ENCODE measurements at places on chromosomes 4 and X.

DNA sequence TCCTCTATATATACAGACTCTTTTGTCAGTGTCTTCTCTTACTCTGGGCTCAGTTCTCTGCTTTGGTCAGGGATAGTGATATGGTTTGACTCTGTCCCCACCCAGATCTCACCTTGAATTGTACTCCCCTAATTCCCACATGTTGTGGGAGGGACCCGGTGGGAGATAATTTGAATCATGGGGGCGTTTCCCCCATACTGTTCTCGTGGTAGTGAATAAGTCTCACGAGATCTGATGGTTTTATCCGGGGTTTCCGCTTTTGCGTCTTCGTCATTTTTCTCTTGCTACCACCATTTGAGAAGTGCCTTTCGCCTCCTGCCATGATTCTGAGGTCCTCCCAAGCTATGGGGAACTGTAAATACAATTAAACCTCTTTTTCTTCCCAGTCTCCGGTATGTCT, 144.4 kb downstream of the GLUD2 start:
- DNase-seq, result no peak

- DNase-seq, result no peak
These were observed 15.0 kb upstream of the CT47A1 start for GRCh38 chrX:121000589-121000988.

GRCh38 chrX:1327651-1328304, 8.8 kb upstream of the IL3RA start:
- DNase-seq, result no peak

DNA sequence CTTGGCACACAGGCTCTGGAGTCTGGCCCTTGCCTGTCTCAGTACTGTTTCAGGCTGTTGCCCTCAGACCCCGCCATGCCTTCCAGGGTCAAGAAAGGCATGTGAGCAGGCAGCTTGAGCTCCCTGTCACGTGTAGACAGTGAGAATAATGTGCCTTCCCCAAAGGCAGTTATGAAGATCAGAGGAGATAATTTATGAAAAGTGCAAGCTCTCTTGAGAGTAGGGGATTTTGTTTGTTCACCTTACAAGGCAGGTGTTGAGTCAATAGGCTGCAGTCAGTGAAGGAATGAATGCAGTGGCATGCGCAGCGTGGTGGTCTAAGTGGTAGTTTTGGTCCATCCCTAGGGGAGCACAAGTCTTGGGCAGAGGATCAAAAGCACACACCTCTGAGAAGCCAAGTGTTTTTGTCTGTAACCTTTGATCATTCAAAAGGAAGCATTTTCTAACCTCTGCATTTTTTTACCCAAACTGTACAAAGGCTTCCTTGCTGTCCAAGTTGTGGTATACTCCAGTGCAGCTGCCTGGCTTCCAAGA, 14.4 kb downstream of the HADH start:
- no peak for DNase-seq

- no peak for DNase-seq
These were observed 106.3 kb downstream of the HNRNPD start for GRCh38 chr4:82267506-82267905.

- DNase-seq, result no peak
These were observed 27.4 kb downstream of the CBLL2 start for GRCh38 chrX:22300130-22300529.

DNA sequence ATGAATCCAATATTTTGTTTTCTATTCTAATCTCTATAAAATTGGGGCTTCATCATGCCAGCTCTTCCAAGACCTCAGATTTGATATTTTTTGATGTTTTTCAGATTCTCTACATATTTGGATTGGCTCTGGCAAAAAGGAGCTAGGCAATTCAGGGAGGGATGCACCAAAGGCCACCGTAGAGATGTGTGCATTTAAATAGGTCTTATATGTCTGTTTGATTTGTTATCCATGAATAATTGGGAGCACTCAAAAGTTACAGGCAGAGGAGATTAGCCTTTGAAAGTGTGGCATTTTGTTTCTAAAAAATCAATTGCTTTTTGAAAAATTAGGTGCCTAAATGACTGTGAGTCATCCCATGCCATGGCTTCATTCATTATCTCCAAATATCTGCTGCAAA, 147.1 kb upstream of the RPS6KA6 start:
- DNase-seq, result no peak

- no peak for DNase-seq
These were observed 65.5 kb upstream of the FHDC1 start for GRCh38 chr4:152870606-152871005.

- DNase-seq, result no peak
These were observed 74.6 kb upstream of the SHOX start for GRCh38 chrX:555725-556666.

DNA sequence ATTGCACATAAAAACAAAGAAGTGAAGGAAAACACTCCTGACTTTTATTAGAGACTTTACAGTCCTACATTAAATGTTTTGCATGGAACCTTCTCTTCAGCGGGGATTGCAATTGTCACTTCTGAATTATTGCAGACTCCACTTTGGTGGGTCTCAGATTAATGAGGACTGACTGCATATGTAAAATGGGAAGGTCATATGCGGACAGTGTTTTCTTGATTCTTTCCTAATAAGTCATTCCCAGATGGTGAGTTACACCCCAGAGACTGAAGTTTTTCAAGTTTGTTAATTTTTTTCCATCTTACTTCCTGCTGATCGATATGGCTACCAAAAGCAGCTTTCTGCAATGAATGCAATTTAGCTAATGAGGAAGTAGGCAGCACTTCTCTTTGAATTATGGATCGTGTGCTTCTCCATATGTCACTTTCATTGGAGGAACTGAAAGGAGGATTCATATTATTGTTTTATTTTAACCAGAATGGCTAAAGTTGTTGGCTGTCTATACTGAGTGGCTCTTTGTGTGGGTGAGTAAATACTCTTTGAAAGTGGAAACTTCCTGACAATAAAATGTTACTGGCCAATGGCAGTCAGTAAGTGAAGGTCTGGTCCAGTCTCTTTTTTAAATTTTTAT, 119.3 kb upstream of the CLNK start:
- DNase-seq, result no peak

- DNase-seq, result no peak
These were observed 77.9 kb downstream of the AMELX start for GRCh38 chrX:11371106-11371505.

DNA sequence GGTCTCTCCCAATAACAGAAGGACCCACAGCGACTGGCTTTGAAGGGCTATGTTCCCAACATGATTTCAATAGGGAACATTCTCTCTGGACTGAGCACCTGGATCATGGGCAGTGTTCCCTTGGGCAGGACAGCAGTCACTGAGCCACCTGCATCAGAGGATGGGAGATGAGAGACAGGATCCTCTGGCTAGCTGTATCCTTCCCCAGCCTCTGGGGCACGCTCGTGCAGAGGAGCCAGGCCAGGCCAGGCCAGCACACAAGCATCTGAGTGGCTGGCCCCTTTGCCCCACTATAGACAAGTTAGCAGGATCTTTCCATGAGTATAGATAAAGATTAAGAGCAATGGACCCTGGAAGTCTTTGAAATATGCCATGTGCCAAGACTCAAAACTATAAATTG, 66.3 kb downstream of the NEUROG2 start:
- no peak for DNase-seq

- DNase-seq, result no peak
These were observed 197.2 kb upstream of the AR start for GRCh38 chrX:67346667-67347066.

- DNase-seq, result no peak
These were observed 1.5 kb downstream of the CFAP97 start for GRCh38 chr4:185201977-185202962.

DNA sequence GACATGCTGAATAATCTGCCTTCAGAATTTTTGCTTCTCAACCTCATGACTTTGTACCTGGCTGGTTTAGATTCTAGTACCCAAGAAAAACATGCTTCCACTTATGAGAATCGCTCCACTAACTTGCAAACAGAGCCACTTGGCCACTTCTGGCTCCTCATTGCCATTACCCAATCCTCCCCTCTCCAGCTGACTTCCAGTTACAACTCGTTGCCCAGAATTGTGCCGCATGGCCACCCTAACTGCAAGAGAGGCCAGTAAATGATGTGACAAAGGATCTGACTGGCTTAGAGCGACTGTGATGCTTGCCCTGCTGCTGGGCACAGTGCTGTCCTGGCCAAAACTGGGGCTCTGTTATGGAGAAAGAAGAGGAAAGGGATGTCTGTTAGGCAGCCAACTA, 4.0 kb upstream of the DKC1 start:
- DNase-seq, result no peak

- no peak for DNase-seq
These were observed 36.8 kb upstream of the VMA21 start for GRCh38 chrX:151359931-151360871.

GRCh38 chrX:44082829-44083228, 109.6 kb upstream of the NDP start:
- no peak for DNase-seq

DNA sequence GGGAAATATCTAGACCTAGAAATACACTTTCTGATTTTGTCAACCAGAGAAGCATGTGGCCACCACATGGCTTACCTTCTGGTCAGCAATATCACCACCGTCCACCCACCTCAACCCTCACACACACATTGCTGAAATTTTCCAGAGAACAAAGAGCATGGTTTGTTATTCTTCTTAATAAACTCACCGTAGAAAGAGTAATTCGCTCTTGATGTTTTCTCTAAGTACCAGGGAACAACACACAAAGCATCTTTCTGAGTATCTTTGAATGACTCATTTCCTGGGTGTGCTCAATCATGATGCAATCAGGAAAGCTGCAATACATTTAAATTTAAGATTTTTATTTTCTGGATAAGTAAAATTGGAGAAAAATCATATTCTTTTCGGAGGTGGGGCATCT, 24.7 kb upstream of the LRAT start:
- no peak for DNase-seq

DNA sequence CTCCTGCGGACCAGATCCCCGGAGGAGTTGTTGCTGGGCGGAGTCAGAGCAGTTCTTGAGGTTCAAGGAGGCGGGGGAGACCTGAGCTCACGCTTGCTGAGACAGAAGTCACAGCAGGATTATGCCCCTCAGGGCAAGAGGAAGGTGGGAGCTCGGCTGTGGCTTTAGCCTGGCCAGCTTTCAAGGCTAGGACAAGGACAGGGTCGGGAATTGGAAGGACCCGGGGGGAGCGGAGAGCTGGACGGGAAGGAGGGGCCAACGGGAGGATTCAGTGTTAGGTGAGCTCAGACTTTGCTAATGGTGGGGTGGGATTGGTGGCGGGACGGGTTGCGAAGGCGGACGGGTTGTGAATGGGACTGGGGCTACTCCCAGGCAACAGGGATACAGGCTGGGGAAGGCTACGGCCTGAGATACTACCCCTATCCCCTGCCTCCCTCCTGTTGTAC, at the start of gene RIBC1:
RIBC1 (plus strand) TSS at position 13 of the 446 bp plus-strand sequence. CDS start 3,404 bp downstream, outside the sequence.
- no peak for DNase-seq

GRCh38 chr4:68349279-68349648, 626 bp downstream of the YTHDC1 start:
- no peak for DNase-seq

All from stimulated activated CD8-positive, alpha-beta memory T cell treated with anti-CD3 and anti-CD28 coated beads, Interleukin-7, amount 100 ng/mL, for 1 hour (primary cell).